ELR (cell line): ENCODE measurements at places on chromosomes 7 and 10.

- no peak for DNase-seq
Measured at GRCh38 chr10:77600640-77601039, 37.0 kb downstream of the KCNMA1 start.

DNA sequence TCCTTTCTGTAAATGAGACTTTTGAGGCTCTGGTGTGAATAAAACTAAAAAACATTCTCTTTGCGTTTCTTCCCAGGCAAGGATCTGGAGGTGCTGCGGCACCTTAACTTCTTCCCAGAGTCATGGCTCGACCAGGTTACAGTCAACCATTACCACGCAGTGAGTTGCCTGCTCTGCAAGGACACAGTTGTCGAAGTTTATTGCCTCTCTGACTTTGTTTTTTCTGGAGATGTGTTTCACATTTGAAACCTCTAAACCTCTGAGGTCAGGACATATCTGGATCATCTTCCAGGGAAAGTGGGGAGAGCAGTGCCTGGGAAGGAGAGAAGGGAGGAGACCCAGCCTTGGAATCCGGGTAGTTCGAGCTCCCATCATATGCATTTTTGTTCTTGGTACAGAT lies 43.4 kb upstream of the PLEKHA1 start:
- DNase-seq, result no peak

- DNase-seq, result no peak
Measured at GRCh38 chr10:103544657-103545310, 51.3 kb downstream of the NEURL1 start.

GRCh38 chr7:26279405-26279804 lies 12.3 kb upstream of the SNX10 start:
- peak; percentile 20 for DNase-seq
